CD4-positive, alpha-beta T cell treated with Interleukin-17A for 4 hours (primary cell): ENCODE measurements at places on chromosomes 13 and 19.

- DNase-seq, result no peak
These were observed 2.3 kb downstream of the CEACAM18 start for GRCh38 chr19:51480590-51480989.

GRCh38 chr13:111397202-111397880 lies 76.9 kb downstream of the TEX29 start:
- DNase-seq, result no peak

DNA sequence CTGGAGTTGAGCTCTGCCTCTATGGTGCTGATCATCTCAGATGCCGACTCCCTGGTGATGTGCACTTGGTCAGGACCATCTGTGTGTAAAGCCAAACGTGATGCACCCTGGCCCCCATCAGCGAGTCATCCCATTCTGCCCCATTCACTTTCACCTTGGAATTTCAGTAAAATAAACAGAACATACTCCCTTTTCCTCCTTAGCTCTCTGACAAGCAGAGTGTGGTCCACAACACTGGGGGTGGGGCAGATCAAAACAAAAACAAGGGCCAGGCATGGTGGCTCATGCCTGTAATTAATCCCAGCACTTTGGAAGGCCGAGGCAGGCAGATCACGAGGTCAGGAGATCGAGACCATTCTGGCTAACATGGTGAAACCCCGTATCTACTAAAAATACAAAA lies 12.3 kb downstream of the CEACAM20 start:
- no peak for DNase-seq

- no peak for DNase-seq
These were observed 1.4 kb downstream of the CLASRP start for GRCh38 chr19:45040059-45040771.

DNA sequence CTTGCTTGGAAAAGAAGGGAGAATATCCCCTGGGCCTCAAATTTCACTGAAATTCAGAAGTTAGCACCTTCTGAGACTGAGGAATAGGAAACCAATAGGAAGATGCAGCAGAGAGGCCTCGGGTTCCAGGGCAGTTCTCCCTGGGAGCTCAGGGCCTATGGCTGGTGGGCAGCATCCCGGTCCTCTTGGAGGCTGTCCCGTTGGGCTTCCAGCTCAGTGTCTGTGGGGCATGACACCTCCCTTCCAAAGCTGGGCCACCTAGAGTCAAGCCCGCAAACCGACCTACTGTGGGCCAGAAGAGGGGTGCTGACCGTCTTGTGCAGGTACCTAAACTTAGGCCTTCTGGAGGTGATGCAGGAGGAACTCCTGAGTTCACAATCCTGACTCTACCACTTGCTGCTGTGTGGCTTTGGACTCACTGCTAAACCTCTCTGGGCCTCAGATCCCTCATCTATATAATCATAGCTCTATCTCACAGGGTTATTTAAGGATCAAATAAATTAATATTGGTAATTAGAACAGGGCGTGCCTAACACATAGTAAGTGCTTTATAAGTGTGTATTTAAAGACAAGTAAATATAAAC lies 17.1 kb downstream of the SIAH3 start:
- no peak for DNase-seq

GRCh38 chr13:99374994-99375737 lies 68.0 kb upstream of the GPR183 start:
- peak; percentile 66 for DNase-seq

DNA sequence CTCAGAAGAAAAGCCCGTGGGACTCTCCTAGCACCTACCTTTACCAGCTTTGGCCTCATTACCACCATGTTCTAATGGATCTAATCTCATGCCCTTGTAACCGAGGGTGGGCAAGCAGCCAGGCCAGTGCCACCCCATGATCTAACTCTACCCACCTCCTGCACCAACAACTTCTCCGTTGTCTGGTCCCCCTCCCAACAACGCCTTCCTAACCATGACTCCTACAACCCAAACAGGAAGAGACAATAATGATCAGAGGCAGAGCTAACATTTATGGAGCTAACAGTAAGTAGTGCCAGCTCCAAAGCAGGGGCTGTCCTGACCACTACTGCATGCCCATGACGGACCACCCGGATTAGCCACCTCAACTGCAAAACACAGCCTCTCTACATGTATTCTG lies 3.5 kb downstream of the USP12 start:
- DNase-seq, result peak; percentile 16

GRCh38 chr13:38905861-38906260 lies 84.8 kb downstream of the STOML3 start:
- no peak for DNase-seq

DNA sequence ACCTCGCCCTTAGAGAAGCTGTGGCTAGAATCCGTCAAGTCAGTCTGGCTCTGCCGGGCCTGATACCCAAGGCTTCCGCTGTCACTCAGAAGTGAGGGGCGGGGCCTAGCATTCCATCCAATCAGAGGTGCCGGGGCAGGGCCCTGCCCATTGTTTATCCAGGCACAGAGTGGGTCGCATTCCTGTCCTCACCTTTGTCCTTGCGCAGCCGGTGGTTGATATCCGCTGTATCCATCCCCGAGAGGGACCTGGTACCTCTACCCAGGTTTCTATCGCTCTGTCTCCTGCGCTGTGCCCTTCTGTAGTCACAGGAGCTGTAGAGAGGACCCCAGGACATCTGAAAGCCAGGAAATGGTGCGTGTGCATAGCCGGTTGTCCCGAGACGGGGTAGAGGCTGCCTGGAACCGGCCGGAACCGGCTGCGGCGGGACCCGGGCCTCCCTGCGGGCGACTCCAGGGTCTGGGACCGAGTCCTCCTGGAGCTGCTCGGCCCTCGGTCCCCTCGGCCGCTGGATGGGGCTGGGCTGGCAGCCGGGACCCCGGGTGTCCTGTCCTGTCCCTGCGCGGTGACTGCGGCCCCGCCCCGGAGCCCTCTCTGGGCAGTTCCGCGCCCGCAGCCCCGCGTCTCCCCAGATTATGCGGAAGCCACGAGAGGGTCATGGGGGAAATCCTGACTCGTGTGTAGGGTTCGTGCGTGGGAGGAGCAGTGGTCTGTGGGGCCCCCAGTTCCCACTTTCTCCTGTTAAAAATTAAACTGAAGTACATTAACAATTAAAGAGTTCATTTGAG lies at the start of gene ZNF763:
Gene ZNF763, plus strand, starts transcription at position 183 of the 788 bp plus-strand sequence. Its CDS starts 169 bp downstream, at position 352.
- peak; percentile 94 for DNase-seq

- peak; percentile 92 for DNase-seq
These were observed 11.5 kb upstream of the CYP4F3 start for GRCh38 chr19:15629003-15629880.
